GF-D8 (cell line): ENCODE measurements at places on chromosomes 2 and 18.

- no peak for DNase-seq
Observed at GRCh38 chr18:56738184-56738583, 87.0 kb downstream of the WDR7 start.

DNA sequence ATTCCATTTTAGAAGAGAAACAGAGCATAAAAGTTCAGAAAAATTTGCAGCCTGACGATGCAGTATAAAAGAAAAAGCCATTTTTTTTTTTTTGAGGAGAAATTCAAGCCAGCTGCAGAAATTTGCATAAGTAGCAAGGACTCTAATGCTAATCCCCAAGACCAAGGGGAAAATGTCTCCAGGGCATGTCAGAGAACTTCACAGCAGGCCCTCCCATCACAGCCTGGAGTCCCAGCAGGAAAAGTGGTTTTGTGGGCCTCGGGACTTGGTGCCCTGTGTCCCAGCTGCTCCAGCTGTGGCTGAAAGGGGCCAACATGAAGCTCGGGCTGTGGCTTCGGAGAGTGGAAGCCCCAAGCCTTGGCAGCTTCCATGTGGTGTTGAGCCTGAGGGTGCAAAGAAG lies 325.3 kb upstream of the HNMT start:
- DNase-seq = no peak

GRCh38 chr2:2896011-2896410 lies 481.6 kb downstream of the EIPR1 start:
- no peak for DNase-seq

DNA sequence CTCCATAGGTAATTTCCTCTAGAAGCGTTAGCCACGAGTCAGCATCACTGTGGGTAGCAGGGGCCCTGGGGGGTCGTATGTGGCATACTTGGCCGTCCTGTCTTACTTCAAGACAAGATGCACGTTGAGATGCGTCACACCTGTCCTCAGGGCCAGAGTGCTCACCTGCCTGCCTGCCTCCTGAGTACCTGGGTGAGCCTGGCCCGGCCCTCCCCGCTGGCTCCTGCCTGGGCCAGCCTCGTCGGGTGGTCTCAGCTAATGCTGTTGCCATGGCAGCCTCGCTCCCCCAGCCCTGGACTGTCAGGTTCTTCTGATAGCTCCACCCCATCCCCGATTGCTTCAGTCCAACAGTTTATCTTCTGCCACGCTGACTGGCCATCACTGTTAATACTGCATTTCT lies 232.4 kb downstream of the GBX2 start:
- DNase-seq = no peak

DNA sequence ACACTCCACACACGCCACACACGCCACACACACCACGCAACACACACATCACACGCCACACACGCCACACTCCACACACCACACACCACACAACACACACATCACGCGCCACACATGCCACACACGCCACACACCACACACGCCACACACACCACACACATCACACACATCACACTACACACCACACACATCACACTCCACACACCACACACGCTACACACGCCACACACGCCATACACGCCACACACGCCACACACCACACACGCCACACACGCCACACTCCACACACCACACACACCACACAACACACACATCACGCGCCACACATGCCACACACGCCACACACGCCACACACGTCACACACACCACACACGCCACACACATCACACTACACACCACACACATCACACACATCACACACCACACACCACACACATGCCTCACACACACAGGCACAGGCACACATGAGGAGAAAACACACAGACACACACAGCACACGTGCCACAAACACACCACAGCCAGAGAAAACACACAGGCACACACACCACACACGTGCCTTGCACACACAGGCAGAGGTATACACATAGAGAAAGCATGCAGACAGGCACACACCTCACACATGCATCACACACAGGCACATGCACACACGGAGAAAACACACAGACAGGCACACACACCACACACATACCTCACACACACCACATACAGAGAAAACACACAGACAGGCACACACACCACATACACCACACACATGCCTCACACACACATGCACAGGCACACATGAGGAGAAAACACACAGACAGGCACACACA lies 241.5 kb upstream of the MYT1L start:
- DNase-seq = no peak

GRCh38 chr2:8479298-8479697 lies 202.6 kb upstream of the ID2 start:
- peak; percentile 22 for DNase-seq

GRCh38 chr2:96359310-96359709 lies 23.7 kb downstream of the NCAPH start:
- no peak for DNase-seq

GRCh38 chr2:228777855-228778355 lies 493.2 kb downstream of the PID1 start:
- no peak for DNase-seq

GRCh38 chr2:50039445-50039844 lies 885.1 kb upstream of the FSHR start:
- no peak for DNase-seq

DNA sequence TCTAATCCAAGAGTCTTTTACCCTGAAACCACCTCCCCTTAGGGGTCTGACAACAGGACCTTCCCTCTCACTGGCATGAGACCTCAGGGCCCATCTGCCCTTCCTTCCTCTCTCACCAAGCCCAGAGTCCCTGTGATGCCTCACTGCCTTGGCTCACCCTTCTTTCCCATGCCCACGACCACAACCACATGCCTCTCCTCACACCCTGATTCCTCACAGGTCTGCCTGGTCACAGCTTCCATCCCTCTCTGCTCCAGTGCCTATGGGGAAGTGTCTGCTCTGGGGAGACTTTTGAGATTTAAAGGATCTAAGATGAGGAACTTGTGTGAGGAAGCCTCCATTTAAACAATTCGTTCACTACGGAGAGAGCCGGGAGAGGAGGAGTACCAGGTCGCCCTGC lies 98.9 kb upstream of the SH3BP4 start:
- DNase-seq = no peak

DNA sequence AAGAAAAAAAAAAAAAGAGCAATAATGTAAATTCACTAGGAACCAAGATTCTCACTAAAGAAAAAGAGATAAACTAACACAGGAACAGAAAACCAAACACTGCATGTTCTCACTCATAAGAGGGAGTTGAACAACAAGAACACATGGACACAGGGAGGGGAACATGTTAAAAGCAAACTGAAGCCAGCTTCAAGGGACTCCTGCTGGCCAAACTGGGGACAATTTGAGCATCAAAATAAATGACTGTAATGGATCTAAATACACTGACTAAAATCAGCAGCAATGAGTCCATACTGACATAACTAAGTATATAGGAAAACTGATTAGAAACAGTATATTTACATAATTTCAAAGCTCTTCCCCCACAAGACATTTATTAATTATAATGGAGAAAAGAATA lies 73.0 kb downstream of the FARSB start:
- no peak for DNase-seq
